ENCODE measurements at places on chromosomes 7 and 10. TPM values are rescaled to one million over a fixed set of nuclear protein-coding genes. Genes with fewer than 3 reads are reported as not detected.

TMEM139 gene
- 2.6 TPM for total RNA-seq

- H3K4me1 ChIP-seq: peaks cover 75% of the 10 kb centered on the region
- H3K4me3 ChIP-seq: peak overlapping the region; percentile 65
- no peaks in the 10 kb centered on the region for H3K36me3 ChIP-seq
- no peaks in the 10 kb centered on the region for H3K27me3 ChIP-seq
- no peak for DNase-seq
Measured at GRCh38 chr10:79178614-79179163, 109.9 kb downstream of the ZMIZ1 start.

TMEM213 gene
- not detected for total RNA-seq

GRCh38 chr10:44993922-44994751, 6.6 kb upstream of the ZNF22 start:
- no peaks in the 10 kb centered on the region for H3K27me3 ChIP-seq
- peaks cover 8% of the 10 kb centered on the region for H3K36me3 ChIP-seq
- no peak for DNase-seq

DNA sequence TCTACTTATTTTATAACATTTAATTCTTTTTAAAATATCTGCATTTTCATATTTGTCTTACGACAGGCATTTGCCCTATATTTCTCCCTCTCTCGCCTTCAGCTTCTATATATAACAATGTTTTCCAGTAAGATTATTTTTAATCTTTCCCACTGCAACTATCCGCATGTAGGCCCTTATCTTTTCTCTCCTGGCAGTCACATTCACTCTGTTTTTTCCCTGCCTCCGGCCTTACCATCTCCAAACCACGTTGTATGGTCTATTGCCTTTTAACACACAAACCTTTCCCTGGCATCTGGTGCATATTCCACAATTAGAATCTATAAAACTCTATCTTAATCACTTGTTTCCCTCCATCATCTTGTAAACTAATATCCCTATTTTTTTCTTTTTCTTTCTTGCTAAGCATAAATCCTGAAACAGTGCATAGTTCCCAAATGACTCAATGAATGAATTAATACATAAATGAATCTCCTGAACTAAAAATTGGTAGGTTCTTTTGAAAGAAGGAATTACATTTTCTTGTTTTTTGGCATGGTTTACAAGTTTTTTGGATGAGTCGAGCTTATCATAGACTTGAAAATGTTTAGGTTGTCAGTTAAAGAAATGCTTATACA, 173.2 kb downstream of the SEMA3A start:
- H3K36me3 ChIP-seq: peaks cover 8% of the 10 kb centered on the region
- H3K27ac ChIP-seq: no peak overlapping the region
- H3K27me3 ChIP-seq: no peaks in the 10 kb centered on the region
- no peak overlapping the region for H3K4me3 ChIP-seq
- peaks cover 19% of the 10 kb centered on the region for H3K4me1 ChIP-seq
- no peak for DNase-seq

GRCh38 chr7:23242321-23242720, 4.3 kb upstream of the GPNMB start:
- no peaks in the 10 kb centered on the region for H3K4me1 ChIP-seq
- H3K27me3 ChIP-seq: peaks cover 12% of the 10 kb centered on the region
- DNase-seq: no peak
- no peaks in the 10 kb centered on the region for H3K36me3 ChIP-seq
- H3K27ac ChIP-seq: no peak overlapping the region
- no peak overlapping the region for H3K4me3 ChIP-seq

- H3K27me3 ChIP-seq: no peaks in the 10 kb centered on the region
- H3K4me1 ChIP-seq: no peaks in the 10 kb centered on the region
- H3K4me3 ChIP-seq: no peak overlapping the region
- no peaks in the 10 kb centered on the region for H3K36me3 ChIP-seq
Measured at GRCh38 chr7:135475521-135475920, 34.4 kb downstream of the CNOT4 start.

DNA sequence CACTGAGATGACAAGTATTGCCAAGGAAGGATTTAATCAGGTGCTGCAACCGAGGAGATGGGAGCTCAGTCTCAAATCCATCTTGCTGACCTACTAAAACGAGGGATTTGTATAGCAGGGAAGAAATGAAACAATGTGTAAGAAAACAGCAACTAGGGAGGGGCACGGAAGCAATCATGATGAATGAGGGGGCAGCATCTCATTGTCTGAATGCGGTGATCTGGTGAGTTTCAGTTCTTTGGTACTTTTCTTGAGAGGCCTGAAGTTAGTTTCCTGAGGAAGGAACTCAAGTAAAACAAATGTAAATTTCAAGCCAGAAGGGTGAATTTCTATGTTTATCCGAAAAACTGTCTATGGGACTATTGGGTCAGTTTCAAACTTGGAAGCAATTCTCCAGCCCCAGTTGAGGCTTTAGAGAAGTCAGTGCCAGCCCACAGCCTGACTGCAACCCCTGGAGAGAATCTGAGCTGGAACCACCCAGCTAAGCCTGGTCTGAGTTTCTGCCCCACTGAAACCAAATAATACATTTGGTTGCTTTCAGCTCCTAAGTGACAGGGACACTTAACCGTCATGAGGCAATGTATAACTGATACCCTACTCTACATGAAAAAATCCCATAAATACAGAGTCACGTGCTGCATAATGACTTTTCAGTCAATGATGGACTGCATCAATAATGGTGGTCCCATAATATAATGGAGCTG, 45.8 kb upstream of the TNS3 start:
- H3K27ac ChIP-seq: no peak overlapping the region
- peaks cover 38% of the 10 kb centered on the region for H3K4me1 ChIP-seq
- no peak for DNase-seq
- H3K4me3 ChIP-seq: no peak overlapping the region

GRCh38 chr7:155860461-155860839, 48.2 kb upstream of the SHH start:
- no peaks in the 10 kb centered on the region for H3K4me1 ChIP-seq
- H3K4me3 ChIP-seq: no peak overlapping the region
- no peaks in the 10 kb centered on the region for H3K36me3 ChIP-seq
- H3K27me3 ChIP-seq: peaks cover 15% of the 10 kb centered on the region

DNA sequence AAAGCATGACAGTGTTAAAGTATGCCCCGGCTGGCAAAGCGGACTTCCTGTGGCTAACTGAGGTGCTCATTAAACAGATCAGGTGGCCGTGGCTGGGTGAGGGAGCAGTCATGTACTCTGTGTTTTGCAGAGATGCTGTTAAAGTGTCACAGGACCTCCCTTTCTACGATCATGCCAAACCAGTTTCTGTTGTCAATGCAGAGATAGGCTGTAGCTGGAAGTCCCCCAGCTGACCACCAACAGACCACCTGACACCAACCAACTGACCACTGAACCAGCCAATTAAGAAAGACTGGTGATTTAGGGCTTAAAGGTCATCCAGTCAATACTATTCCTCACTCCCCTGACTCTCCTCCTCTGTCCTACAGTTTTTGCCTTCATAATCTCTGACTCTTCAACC, 431.1 kb upstream of the LRGUK start:
- no peak for DNase-seq
- peaks cover 4% of the 10 kb centered on the region for H3K36me3 ChIP-seq
- no peaks in the 10 kb centered on the region for H3K4me1 ChIP-seq

MKI67 gene
- 40.5 TPM for total RNA-seq

GRCh38 chr7:10855583-10855982, 118.1 kb upstream of the PHF14 start:
- no peak for DNase-seq
- no peaks in the 10 kb centered on the region for H3K4me1 ChIP-seq
- H3K36me3 ChIP-seq: no peaks in the 10 kb centered on the region

DNA sequence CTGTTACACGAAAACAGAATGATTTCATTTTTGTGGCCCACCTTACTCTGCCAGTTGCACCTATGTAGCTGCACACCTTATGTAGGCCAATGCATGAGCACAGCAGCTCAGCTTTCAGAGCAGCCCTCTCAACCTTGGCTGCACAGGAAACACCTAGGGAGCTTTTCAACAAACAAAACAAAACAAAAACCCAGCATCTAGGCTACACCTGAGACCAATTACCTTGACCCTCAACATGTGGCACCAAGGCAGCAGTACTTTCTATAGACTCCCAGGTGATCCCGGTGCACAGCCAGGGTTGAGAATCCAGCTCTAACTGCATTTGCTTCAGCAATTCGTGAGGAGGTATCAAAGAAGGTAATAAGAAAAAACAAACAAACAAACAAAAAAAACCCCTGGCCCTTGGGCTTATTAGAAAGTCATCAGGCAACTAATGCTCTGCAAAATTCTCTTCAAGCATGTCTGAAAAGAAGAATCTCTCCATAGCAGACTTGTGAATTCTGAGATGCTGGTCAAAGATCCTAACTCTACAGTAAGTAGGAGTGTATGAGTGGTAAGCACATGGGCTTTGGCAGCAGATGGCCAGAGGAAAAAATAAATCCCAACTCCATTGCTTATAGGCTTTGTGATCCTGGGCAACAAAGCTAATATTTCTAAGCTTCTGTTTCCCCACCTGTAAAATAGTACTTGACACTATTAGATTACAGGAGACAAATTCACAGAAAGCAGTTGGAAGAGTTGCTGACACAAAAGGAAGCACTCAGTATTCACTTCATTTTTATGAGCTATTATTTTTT, 113.4 kb upstream of the NOBOX start:
- H3K27me3 ChIP-seq: no peaks in the 10 kb centered on the region
- H3K36me3 ChIP-seq: no peaks in the 10 kb centered on the region
- H3K4me3 ChIP-seq: no peak overlapping the region
- no peaks in the 10 kb centered on the region for H3K4me1 ChIP-seq
- DNase-seq: no peak

GRCh38 chr10:72083790-72084459, 4.4 kb downstream of the SPOCK2 start:
- H3K4me1 ChIP-seq: peaks cover 14% of the 10 kb centered on the region
- peaks cover 4% of the 10 kb centered on the region for H3K36me3 ChIP-seq
- peaks cover 51% of the 10 kb centered on the region for H3K27me3 ChIP-seq
- no peak overlapping the region for H3K4me3 ChIP-seq

GRM8 gene
- 3.4 TPM for total RNA-seq

DNA sequence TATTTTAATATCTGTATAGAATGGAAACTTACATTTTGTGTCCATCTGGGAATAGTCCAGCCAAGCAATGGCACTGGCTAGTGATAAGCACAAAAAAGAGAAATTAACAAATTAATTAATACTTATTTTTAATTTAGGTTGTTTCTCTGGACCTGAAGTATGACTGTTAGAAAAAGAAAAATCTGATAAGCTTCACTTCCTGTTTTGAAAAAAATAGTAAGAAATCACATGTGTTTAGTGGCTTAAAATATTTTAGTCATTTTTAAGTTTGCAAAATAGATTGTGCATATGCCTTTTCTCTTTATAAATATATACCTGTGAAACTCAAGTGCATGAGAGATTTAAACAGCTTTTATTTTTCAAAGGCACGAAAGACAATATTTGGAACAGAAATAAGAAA, 50.1 kb upstream of the CREB5 start:
- H3K4me1 ChIP-seq: peaks cover 9% of the 10 kb centered on the region
- no peak overlapping the region for H3K4me3 ChIP-seq
- no peak overlapping the region for H3K27ac ChIP-seq
- H3K27me3 ChIP-seq: peaks cover 40% of the 10 kb centered on the region
- DNase-seq: no peak

- no peak overlapping the region for H3K4me3 ChIP-seq
- H3K27ac ChIP-seq: no peak overlapping the region
- H3K4me1 ChIP-seq: no peaks in the 10 kb centered on the region
Measured at GRCh38 chr7:83541187-83541960, 107.6 kb downstream of the SEMA3E start.

GRCh38 chr7:71780282-71780681, 631.9 kb downstream of the CALN1 start:
- peaks cover 17% of the 10 kb centered on the region for H3K4me1 ChIP-seq
- no peak for DNase-seq
- H3K27me3 ChIP-seq: no peaks in the 10 kb centered on the region
- H3K36me3 ChIP-seq: no peaks in the 10 kb centered on the region

- H3K36me3 ChIP-seq: no peaks in the 10 kb centered on the region
- H3K4me1 ChIP-seq: peaks cover 37% of the 10 kb centered on the region
- no peaks in the 10 kb centered on the region for H3K27me3 ChIP-seq
Measured at GRCh38 chr10:125707541-125708468, 11.7 kb upstream of the EDRF1 start.

- H3K36me3 ChIP-seq: no peaks in the 10 kb centered on the region
- H3K4me1 ChIP-seq: peaks cover 43% of the 10 kb centered on the region
- H3K27ac ChIP-seq: no peak overlapping the region
- no peak for DNase-seq
- H3K27me3 ChIP-seq: no peaks in the 10 kb centered on the region
Measured at GRCh38 chr10:77940627-77941026, 14.1 kb upstream of the DLG5 start.

DNA sequence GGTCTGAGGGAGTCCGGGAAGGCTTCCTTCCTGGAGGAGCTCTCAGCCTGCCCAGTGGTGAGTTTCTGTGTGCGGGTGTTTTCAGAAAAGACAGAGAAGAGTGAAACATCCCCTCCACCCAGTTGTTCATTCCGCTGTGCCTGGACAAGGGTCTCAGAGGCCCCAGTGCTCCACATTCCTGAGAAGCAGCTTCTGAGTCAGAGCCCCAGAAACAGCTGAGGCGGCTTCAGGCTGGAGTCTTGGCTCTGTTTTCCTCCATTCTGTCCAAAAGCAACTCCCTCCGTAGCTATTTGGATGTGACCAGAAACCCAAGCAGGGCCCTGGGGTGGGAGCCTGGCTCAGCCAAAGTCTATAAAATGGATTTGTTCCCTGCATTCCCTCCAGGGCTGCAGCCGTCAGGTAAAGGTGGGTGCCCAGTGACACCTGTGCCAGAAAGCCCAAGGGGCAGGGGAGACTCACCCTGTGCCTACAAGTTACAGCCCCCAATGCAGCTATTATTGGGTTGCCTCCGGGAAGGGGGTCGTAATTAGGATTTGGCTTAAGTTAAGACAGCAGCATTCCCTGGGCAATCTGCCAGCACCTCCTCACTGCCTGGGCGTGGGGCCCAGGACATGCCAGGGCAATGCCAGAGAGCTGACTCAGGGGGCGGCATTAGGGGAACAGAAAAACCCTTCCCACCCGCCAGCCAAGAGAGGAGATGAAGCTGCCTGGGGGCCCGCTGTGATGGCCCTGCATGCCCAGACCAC, 13.1 kb upstream of the CAMK2G start:
- no peak for DNase-seq
- H3K27me3 ChIP-seq: peaks cover 2% of the 10 kb centered on the region
- peaks cover 32% of the 10 kb centered on the region for H3K4me1 ChIP-seq
- no peak overlapping the region for H3K4me3 ChIP-seq
- H3K27ac ChIP-seq: peak overlapping the region; percentile 87

GRCh38 chr10:17910125-17910789, 41.5 kb upstream of the SLC39A12 start:
- H3K27me3 ChIP-seq: peaks cover 14% of the 10 kb centered on the region
- DNase-seq: no peak
- no peaks in the 10 kb centered on the region for H3K36me3 ChIP-seq

DNA sequence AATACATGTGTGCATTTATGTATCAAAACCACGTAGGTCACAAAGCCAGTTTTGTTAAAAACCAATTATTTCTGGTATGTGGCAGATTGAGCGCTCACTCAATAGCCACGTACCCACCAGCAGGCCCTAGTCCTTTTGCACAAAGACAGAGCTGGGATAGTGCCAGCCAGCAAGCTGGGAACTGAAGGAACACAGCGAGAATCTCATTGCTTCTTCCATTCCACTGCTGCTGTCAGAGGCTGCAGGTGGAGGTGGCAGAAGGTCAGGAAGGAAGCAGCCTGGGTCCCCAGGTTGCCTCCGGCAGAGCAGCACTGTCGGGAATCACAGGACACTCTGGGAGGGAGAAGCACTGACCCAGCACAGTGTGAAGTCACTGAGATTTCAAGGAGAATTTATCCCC, 385.5 kb upstream of the PFKP start:
- no peak for DNase-seq
- no peaks in the 10 kb centered on the region for H3K4me1 ChIP-seq
- no peaks in the 10 kb centered on the region for H3K36me3 ChIP-seq

CCL24 gene
- total RNA-seq: not detected

GRCh38 chr7:142602756-142603155, 146.5 kb upstream of the PRSS1 start:
- no peak for DNase-seq
- H3K36me3 ChIP-seq: no peaks in the 10 kb centered on the region
- no peak overlapping the region for H3K27ac ChIP-seq
- no peak overlapping the region for H3K4me3 ChIP-seq
- H3K4me1 ChIP-seq: no peaks in the 10 kb centered on the region
- peaks cover 36% of the 10 kb centered on the region for H3K27me3 ChIP-seq

Measured in type B pancreatic cell (in vitro differentiated cells).